ENCODE measurements at places on chromosomes 6 and 20. TPM values are rescaled to one million over a fixed set of nuclear protein-coding genes. Genes with fewer than 3 reads are reported as not detected.

- no peaks in the 10 kb centered on the region for H3K36me3 ChIP-seq
- H3K4me1 ChIP-seq: no peaks in the 10 kb centered on the region
- no peak overlapping the region for H3K27ac ChIP-seq
- no peak for DNase-seq
Observed at GRCh38 chr20:49985617-49986016, 2.8 kb downstream of the SNAI1 start.

- H3K36me3 ChIP-seq: no peaks in the 10 kb centered on the region
- H3K27ac ChIP-seq: no peak overlapping the region
- no peaks in the 10 kb centered on the region for H3K27me3 ChIP-seq
- H3K4me1 ChIP-seq: no peaks in the 10 kb centered on the region
Observed at GRCh38 chr6:169974663-169975062, 223.2 kb downstream of the ERMARD start.

GRCh38 chr20:12108846-12109245 lies 191.2 kb downstream of the BTBD3 start:
- no peak for DNase-seq
- no peaks in the 10 kb centered on the region for H3K36me3 ChIP-seq
- no peak overlapping the region for H3K4me3 ChIP-seq
- H3K27ac ChIP-seq: no peak overlapping the region
- no peaks in the 10 kb centered on the region for H3K27me3 ChIP-seq

DNA sequence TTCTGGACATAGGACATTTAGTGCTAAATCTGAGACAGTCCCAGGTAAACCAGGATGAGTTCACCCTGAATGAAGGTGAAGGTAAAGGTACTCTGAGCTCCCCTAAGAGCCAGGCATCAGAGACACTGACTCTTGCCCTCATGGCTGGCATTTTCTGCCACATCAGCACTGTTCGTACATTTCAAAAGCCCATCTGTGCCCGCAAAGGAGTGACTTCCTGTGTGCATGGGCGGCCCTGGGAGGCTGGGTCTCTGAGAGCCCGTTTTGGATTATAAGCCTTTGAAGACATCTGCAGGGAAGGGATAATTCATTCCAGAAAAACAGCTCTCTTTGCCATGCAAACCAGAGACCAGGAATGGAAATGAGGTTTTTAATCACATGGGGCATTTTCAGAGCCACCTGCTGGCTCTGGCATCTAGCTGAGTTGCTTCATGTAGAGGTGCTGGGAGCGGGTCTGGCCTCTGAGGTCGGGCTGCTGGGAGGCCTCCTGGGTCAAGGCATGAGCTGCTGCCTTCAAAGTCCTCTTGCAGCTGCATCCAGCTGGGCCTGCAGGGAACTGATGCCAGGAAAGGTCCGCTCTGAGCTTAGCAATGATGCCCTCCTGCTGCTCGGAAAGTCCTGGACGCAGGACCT lies 348.3 kb downstream of the DHX35 start:
- H3K4me1 ChIP-seq: no peaks in the 10 kb centered on the region
- DNase-seq: no peak
- no peak overlapping the region for H3K4me3 ChIP-seq
- H3K36me3 ChIP-seq: no peaks in the 10 kb centered on the region

DNA sequence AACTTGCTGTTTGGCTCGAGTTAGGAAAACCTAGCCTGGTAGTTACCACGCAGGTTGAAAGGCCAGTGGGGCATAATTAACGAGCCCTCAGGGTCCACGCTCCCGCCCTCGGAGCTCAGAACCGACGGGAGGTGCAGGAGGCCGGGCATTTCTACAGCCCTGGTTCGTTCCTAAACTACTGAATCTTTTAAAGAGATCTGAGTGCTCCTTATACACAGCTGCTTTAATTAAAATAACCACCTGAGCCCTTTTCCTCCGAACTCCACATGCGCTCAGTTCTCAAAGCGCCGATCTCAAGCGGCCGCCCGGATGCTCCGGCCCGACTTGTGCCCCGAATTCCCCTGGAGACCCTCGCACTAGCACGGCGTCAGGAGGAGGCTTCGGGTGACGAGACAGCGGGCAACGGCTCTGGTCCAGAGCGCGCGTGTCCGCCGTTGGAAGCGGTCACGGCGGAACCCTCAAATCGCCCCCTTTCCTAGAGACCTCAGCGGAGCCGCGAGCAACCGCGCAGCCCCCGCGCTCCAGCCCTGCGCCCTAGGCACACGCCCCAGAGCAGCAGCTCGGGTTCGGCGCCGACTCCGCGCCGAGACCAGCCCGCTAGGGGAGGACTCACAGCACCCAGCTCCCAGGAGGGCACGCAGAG lies 397 bp downstream of the WDR27 start:
- no peaks in the 10 kb centered on the region for H3K4me1 ChIP-seq
- H3K36me3 ChIP-seq: no peaks in the 10 kb centered on the region
- no peaks in the 10 kb centered on the region for H3K27me3 ChIP-seq
- DNase-seq: no peak
- H3K4me3 ChIP-seq: peak overlapping the region; percentile 85

DNA sequence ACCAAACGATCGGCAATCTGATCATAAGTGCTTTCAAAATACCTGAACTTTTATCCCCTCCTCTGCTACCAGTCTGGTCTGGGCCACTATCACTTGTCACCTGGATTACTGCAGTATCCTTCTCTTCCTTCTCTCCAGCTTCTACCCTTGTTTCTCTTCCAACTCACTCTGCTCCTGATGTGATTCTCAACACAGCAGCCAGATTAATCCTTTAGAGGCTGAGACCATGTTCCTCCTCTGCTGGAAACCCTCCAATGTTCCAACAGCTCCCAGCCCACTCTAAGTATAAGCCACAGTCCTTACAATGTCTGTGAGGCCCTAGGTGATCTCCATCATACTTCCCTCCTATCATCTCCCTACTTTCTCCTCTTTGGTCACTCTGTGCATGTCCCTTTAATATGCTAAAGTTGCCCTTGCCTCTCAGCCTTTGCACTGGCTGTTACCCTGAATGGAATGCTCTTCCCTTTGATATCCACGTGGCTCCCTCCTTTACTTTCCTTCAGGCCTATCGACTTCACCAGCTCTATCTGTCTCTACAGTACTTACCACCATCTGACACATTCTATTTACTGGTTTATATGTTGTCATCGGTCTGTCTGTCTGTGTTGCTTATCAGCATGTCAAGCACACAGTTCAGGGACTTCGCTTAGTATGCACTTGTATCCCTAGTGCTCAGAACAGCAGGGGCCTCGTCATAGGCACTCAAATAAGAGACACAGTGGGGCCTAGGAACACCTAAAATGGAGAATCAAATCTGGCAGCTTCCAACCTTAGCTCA lies 35.0 kb upstream of the RNF24 start:
- DNase-seq: no peak
- H3K27me3 ChIP-seq: no peaks in the 10 kb centered on the region
- H3K27ac ChIP-seq: no peak overlapping the region
- no peaks in the 10 kb centered on the region for H3K36me3 ChIP-seq
- H3K4me1 ChIP-seq: no peaks in the 10 kb centered on the region

DNA sequence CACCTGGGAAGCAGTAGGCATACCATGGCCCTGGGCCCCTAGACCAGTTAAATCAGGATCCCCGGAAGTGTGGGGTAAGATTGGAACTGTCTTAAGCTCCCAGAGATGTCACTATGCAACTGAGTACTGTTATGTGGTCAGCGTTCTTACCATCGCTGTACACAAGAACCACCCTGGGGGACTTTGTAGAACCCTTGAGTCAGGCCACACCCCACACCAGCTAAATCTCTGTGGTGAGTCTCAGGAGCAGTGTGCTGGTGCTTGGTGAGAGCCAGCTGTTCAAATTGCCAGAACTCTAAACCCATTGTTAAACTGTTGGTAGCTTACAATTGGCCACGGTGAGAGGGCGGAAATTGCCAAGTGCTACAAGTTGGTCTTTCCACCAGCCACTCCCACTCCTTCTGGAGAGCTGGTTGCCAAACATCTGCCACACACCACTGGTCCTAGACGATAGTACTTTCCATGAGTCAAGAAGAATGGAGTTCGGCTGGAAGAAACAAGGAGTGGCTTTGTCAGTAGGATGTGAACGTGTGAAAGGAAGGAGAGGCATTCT lies 80.5 kb upstream of the SYNDIG1 start:
- H3K27ac ChIP-seq: no peak overlapping the region
- no peak overlapping the region for H3K4me3 ChIP-seq
- no peaks in the 10 kb centered on the region for H3K36me3 ChIP-seq
- no peak for DNase-seq
- H3K4me1 ChIP-seq: no peaks in the 10 kb centered on the region

DNA sequence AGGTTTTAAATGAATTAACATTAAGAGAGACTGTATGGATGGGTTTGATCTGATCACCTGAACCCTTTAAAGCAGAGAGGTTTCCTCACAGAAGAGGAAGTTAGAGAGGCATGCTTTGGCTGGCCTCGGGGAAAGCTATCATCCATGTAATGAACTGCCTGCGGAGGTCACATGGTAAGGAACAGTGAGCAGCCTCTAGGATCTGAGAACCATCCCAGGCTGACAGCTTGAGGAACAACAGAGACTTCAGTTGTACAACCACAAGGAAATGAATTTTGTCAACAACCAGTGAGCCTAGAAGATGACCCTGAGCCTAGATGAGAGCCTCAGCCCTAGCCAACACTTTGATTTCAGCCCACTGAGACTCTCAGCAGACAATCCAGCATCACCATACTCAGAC lies 2.9 kb upstream of the COL21A1 start:
- DNase-seq: peak; percentile 44
- no peaks in the 10 kb centered on the region for H3K36me3 ChIP-seq
- H3K27ac ChIP-seq: no peak overlapping the region
- peaks cover 3% of the 10 kb centered on the region for H3K4me1 ChIP-seq
- H3K4me3 ChIP-seq: no peak overlapping the region
- no peaks in the 10 kb centered on the region for H3K27me3 ChIP-seq

- no peak overlapping the region for H3K27ac ChIP-seq
- H3K36me3 ChIP-seq: peaks cover 2% of the 10 kb centered on the region
- no peaks in the 10 kb centered on the region for H3K4me1 ChIP-seq
- H3K4me3 ChIP-seq: no peak overlapping the region
- DNase-seq: no peak
- no peaks in the 10 kb centered on the region for H3K27me3 ChIP-seq
Observed at GRCh38 chr6:79506251-79506650, 31.0 kb downstream of the LCA5 start.

- peaks cover 6% of the 10 kb centered on the region for H3K4me1 ChIP-seq
- no peak for DNase-seq
- no peak overlapping the region for H3K27ac ChIP-seq
- peaks cover 2% of the 10 kb centered on the region for H3K27me3 ChIP-seq
Observed at GRCh38 chr6:37816599-37817375, 2.7 kb upstream of the ZFAND3 start.

DNA sequence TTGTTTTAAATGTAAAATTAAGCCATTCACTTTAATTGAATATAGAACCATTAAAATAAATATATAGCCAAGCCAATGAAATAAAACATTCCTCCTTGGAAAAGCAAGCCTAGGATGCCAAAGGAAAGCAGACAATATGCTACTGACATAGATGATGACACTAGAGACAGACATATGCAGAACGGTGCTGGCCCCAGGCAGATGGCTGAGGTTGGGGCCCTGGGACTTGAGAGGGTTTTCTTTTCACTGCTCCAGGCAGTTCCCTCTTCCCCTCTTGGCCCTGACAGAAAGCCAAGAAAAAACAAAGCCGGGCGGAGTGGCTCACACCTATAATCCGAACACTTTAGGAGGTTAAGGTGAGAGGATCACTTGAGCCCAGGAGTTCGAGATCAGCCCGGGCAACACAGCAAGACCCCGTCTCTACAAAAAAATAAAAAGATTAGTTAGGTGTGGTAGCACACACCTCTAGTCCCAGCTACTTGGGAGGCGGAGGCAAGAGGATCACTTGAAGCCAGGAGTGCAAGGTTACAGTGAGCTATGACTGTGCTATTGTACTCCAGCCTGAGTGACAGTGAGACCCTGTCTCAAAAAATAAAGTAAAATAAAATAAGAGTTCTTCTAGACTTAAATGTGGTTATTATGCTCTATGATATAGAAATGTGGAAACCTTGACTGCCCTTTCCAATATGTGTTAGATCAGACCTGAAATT lies 31.2 kb downstream of the FASTKD5 start:
- no peak for DNase-seq
- no peaks in the 10 kb centered on the region for H3K27me3 ChIP-seq
- H3K36me3 ChIP-seq: no peaks in the 10 kb centered on the region
- H3K4me3 ChIP-seq: no peak overlapping the region
- H3K4me1 ChIP-seq: no peaks in the 10 kb centered on the region

DNA sequence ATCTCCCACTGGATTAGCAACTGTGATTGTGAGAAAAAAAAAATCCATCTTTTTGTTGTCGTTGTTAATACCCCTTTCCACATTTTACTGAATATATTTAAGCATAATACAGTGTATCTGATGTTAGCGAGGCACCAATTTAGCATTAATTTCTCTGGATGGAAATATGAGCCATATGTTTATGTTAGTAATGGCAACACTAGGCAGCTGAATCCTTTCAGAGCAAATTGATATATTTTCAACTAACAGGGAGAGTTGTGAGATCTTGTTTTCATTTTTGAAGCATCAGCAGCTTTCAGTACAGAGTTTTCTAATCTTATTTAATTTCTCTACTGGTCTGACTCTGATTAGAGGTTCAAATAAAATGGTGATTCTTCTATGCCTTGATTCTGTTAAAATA lies 84.8 kb upstream of the HDAC2 start:
- no peak overlapping the region for H3K4me3 ChIP-seq
- H3K4me1 ChIP-seq: no peaks in the 10 kb centered on the region
- no peaks in the 10 kb centered on the region for H3K27me3 ChIP-seq
- H3K27ac ChIP-seq: no peak overlapping the region
- no peak for DNase-seq

GRCh38 chr6:85675030-85675819 lies 32.5 kb upstream of the SYNCRIP start:
- H3K27ac ChIP-seq: no peak overlapping the region
- DNase-seq: no peak
- H3K4me3 ChIP-seq: no peak overlapping the region
- peaks cover 9% of the 10 kb centered on the region for H3K4me1 ChIP-seq
- H3K36me3 ChIP-seq: no peaks in the 10 kb centered on the region
- H3K27me3 ChIP-seq: peaks cover 2% of the 10 kb centered on the region

DNA sequence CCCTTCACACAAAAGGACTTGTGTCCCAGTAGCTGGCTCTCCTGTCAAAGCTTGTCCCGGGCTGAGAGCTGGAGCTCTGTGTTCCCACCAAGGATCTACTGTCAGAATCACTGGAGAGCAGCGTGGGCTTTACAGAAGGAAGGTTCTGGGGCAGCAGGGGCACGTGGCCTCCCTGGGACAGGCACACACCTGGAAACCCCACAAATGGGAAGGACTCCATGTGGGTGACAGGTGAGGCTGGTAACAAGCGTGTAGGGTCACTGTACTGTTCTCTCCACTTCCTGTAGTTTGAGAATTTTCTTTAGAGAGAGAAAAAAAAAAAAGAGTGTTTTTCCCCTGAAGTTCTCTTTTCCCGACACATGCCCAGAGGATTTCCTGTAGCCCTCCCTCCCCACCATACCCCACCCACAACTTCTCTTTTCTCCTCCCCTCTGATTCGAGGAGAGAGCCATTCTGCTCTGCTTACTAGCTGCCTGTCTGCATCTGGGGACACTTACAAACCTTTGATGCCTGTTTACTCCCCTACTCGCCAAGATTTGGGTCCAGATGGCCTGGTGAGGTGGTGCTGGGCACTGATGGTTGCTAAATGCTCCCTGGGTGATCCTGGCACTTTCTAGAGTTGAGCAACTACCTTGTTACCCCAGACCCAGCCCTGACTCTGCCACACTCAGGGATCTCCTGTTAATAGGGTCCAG lies 84.1 kb upstream of the SIRPA start:
- peak; percentile 69 for DNase-seq
- H3K27me3 ChIP-seq: no peaks in the 10 kb centered on the region
- H3K4me3 ChIP-seq: no peak overlapping the region

ZSCAN23 gene
- total RNA-seq: 2.9 TPM

SLC44A4 gene
- total RNA-seq: 1.5 TPM

CST2 gene
- 0.75 TPM for total RNA-seq

SLC22A16 gene
- total RNA-seq: 0.69 TPM

TAB2 gene
- 68.6 TPM for total RNA-seq

RIN2 gene
- 128 TPM for total RNA-seq

MRPS18A gene
- total RNA-seq: 26.5 TPM
